ENCODE measurements at places on chromosomes 5 and 9.

DNA sequence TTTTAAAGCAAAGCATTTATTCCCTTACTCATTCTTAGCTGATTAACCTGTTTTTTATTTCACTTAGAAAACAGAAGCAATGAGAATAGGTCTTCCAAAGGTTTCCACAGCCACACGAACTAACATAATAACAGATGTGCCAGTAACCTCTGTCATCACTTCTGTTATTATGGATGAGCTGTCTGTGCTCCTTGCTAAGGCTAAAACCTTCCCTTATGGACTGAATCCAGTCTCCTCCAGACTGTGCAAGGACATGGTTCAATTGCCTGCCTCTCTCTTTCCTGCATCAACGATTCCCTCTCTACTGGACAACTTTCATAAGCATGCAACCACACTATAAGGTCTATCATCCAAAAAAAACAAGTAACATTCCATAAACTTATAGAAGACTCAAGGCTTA, 1446.2 kb downstream of the MAT2B start:
- no peak for DNase-seq

- no peak for DNase-seq
Observed at GRCh38 chr5:77167695-77168121, 42.8 kb upstream of the PDE8B start.

GRCh38 chr9:7028591-7028990, 270.8 kb downstream of the KDM4C start:
- DNase-seq, result no peak

GRCh38 chr5:37975531-37975930, 135.7 kb upstream of the GDNF start:
- DNase-seq, result no peak

DNA sequence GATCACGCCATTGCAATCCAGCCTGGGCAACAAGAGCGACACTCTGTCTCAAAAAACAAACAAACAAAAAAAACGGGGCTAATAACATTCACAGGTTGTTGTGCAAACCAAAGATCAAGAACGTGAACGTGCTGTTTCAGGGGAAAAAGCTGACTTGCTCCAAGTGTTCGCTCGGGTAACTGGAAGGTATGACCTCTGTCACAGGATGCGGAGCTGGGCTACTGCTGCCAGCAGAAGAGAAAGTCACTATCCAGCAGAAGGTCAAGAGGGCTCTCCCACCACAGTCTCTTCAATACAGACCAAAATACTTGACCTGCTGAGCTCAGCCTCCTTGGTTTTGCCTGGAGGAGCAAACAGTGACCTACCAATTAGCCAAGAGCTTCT, 59.7 kb downstream of the ABCA1 start:
- no peak for DNase-seq

DNA sequence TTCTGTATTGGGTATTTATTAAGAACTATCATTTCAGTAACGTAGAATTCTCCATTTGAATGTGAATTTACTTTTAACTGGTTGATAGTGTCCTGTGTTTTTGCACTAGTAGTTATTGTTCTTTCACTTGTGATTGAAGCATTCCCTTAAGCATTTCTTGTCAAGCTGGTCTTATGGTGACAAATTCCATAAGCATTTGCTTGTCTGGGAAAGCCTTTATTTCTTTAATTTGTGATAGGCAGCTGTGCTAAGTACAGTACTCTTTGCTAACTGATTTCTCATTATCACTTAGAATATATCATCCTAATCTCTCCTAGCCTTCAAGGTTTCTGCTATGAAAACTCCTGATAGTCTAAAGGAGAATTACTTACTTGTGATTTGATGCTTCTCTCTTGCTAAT, 21.3 kb upstream of the SPATA31E1 start:
- no peak for DNase-seq

GRCh38 chr9:127977884-127978647, 2.7 kb downstream of the EEIG1 start:
- DNase-seq, result no peak

- no peak for DNase-seq
Observed at GRCh38 chr5:160291467-160291866, 20.9 kb downstream of the CCNJL start.

- no peak for DNase-seq
Observed at GRCh38 chr5:54722846-54723433, 205.4 kb downstream of the SNX18 start.

Measured in stimulated activated CD8-positive, alpha-beta memory T cell treated with anti-CD3 and anti-CD28 coated beads, Interleukin-15, amount 100 ng/mL, for 48 hours (primary cell).